ENCODE measurements at places on chromosomes 7 and 10. TPM values are rescaled to one million over a fixed set of nuclear protein-coding genes. Genes with fewer than 3 reads are reported as not detected.
A peak's percentile ranks its signal among the peaks of the same experiment; 100 is the strongest.

- H3K27ac ChIP-seq, result no peak overlapping the region
- H3K4me3 ChIP-seq, result no peak overlapping the region
- no peaks in the 10 kb centered on the region for H3K36me3 ChIP-seq
- H3K27me3 ChIP-seq, result peaks cover 38% of the 10 kb centered on the region
- no peaks in the 10 kb centered on the region for H3K4me1 ChIP-seq
These were observed 26.5 kb upstream of the BET1 start for GRCh38 chr7:94030634-94031033.

DNA sequence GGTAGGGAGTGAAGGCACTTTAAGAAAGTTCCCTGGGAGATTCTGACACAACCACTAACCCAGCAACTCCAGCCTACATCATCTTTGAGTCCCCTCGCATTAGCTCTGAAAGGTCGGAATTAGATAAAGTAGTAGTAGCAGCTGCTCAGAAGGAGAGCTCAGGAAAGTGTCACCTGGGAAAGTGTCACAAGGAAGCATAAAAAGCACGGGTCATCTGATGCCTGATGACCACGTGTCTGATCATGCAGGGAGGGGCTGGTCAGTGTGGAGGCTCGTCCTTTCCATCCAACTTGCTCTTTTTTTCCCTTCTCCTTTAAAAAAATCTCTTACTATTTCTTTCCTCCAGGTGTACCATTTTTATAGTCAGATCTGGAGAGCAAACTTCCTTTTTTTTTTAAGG, 47.1 kb upstream of the PDCD4 start:
- H3K27me3 ChIP-seq, result no peaks in the 10 kb centered on the region
- DNase-seq, result no peak
- no peaks in the 10 kb centered on the region for H3K4me1 ChIP-seq
- no peak overlapping the region for H3K4me3 ChIP-seq
- no peak overlapping the region for H3K27ac ChIP-seq

DNA sequence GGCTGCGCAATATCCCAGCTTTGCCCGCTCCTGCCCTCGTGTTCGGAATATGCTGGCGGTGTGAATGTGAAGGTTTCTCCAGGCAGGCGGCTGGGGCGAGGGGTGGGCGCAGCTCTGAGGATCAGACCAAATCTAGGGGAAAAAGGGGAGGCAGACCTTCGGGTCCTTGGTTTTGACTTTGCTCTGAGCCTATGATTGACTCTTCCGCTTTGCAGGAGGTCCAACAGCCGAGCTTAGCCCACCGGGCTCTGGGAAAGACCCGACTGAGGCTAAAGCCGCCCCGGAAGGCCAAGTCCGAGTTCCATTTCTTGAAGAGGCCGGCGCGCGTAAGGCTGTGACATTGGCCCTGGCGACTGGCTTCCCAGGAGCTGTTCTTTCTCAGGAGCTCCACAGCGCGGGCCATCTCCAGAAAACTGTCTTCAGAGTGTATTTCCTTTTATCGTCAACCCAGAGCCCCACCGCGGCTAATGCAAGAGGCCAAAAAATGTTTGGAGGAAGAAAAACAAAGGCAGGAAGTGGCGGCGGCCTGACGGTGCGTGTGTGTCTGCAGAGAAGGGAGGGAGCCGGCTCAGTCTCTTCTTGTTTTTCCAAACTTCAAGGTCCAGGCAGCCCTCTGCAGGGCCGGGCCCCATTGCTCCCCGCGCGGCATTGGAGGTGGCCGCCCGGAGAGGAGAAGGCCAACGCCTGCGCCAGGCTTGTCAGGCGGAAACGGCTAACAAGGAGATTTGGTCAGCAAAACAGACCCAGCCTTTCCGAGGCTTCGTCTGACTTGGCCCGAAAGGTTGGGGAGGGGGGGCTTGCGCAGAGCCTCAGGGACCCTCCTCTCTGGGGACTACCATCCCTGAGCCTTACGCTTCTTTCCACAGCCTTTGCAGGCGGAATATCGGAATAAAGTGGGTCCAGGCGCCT, 3.6 kb upstream of the HOXA11 start:
- H3K4me3 ChIP-seq, result no peak overlapping the region
- no peak overlapping the region for H3K27ac ChIP-seq
- H3K36me3 ChIP-seq, result no peaks in the 10 kb centered on the region
- H3K4me1 ChIP-seq, result peaks cover 4% of the 10 kb centered on the region
- DNase-seq, result no peak
- H3K27me3 ChIP-seq, result no peaks in the 10 kb centered on the region

- H3K27me3 ChIP-seq, result no peaks in the 10 kb centered on the region
- H3K4me3 ChIP-seq, result no peak overlapping the region
- peaks cover 40% of the 10 kb centered on the region for H3K36me3 ChIP-seq
- no peak overlapping the region for H3K27ac ChIP-seq
These were observed 26.9 kb downstream of the NUP205 start for GRCh38 chr7:135584362-135585353.

DNA sequence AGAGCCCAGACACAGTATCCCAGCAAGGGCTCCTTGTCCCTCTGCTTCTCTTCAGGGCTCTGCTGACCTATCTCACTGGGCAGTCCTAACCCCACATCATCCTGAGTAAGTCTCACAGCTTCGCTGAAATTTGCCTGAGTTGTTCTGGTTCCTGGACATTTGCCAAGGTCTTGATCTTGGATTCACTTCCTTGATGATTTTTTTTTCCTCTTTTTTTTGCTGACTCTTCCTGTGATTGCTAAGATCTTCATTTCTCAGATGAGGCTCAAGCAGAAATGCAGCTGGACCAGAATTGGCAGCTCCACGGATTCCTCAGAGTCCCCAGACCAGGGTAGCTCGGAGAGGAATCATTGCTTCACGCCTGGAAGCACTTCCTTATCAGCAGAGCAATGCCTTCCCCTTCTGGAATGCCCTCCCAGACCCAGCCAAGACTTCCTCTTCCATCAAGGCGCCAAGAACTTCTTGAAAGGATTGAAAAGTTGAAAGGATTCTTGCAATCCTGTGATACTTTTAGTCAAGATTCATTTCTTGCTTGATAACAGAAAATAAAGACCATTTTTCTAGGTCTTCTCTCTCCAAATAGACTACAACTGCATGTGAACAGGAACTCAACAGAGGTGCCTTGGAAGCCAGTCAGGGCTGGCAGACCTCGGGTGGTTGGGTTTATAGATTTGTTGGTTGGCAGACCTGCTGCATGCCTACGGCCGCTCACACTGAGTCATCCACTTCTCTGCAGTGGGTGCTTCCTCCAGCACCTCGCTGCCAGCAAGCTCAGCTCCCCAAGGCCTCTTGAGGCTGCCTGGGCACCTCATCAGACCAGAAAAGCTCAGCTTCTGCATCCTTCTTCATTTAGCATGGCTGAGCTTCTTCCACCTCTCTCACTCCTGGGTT, 8.8 kb upstream of the AFAP1L2 start:
- H3K27me3 ChIP-seq, result peaks cover 22% of the 10 kb centered on the region
- no peaks in the 10 kb centered on the region for H3K36me3 ChIP-seq
- peak overlapping the region; percentile 25 for H3K27ac ChIP-seq

DNA sequence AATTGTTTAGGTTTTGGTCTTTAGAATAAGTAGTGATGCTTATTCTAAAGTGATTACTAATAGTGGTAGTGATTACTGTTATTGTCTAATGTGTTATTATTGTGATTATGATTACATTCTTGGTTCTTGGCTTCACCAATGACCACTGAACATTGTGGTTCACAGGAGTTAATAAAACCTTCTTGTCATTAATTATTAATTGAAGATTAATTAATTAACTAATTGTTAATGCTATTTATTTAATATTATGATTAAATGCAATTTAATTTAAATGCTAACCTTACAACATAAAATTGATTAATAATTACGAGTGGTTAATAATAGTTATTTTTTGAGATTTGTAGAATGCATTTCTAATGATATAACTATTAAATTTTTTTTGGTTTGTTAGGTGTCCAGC, 747.7 kb upstream of the POM121L12 start:
- no peaks in the 10 kb centered on the region for H3K27me3 ChIP-seq
- no peak overlapping the region for H3K4me3 ChIP-seq
- DNase-seq, result no peak

DNA sequence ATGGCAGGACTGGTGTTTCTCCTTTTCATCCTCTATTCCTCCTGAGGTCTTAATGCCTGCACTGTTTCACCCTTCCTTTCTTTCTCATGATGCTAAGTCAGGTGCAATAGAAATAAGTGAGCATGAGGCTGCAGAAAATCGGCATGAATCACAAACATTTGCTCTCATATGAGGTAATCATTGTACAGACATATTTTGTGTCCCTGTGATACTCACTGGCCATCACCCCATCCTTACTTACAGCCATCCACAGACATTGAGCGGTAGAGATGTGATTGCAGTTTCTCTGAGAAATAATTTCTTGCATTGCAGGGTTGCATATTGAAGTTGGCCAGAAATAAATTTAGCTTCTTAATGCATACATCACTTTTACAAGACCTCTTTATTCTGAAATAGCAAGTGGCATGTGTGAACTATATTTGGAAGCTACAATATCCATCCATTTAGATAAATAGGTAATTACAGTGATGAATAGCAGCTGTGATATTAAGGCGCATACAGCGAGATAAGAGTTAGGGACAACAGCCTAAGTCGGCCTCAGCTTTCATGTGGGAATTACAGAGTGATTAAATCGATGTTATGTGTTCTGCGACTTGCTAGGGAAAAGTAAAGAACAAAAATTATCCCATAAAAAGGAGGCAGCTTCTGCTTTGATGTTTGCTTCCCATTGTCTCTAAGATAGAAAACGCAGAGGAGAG, 612.6 kb downstream of the SORCS3 start:
- no peak overlapping the region for H3K27ac ChIP-seq
- no peak for DNase-seq
- no peak overlapping the region for H3K4me3 ChIP-seq
- H3K36me3 ChIP-seq, result no peaks in the 10 kb centered on the region
- H3K27me3 ChIP-seq, result no peaks in the 10 kb centered on the region

- H3K36me3 ChIP-seq, result no peaks in the 10 kb centered on the region
- H3K4me3 ChIP-seq, result peak overlapping the region; percentile 60
- H3K4me1 ChIP-seq, result no peaks in the 10 kb centered on the region
- no peak overlapping the region for H3K27ac ChIP-seq
These were observed 1.2 kb upstream of the CPED1 start for GRCh38 chr7:120987280-120987679.

GRCh38 chr10:111085690-111086353, 9.0 kb downstream of the ADRA2A start:
- peaks cover 6% of the 10 kb centered on the region for H3K27me3 ChIP-seq
- DNase-seq, result no peak
- H3K27ac ChIP-seq, result no peak overlapping the region
- H3K4me3 ChIP-seq, result no peak overlapping the region
- H3K4me1 ChIP-seq, result no peaks in the 10 kb centered on the region

- H3K36me3 ChIP-seq, result no peaks in the 10 kb centered on the region
- no peaks in the 10 kb centered on the region for H3K27me3 ChIP-seq
- DNase-seq, result peak; percentile 52
- H3K4me1 ChIP-seq, result no peaks in the 10 kb centered on the region
These were observed 44.3 kb downstream of the MACC1 start for GRCh38 chr7:20172736-20173334.

DNA sequence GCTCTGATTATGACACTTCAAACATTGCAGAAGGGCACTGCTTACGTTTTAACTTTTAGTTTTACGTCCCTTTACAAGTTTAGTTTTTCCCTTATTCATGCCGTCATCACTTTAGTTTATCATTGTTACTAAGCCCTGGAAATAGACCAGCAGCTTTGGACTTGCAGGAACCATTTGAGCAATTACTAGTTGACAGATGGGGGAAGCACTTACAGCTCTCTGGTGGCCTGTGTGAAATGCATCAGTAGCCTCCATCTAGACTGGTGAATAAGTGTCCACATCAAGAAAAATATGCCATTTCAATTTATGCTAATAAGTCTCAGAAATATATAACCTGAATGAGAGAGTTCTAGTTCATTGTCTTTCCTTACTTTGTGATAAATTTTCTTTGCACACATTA, 194.9 kb upstream of the GRM3 start:
- DNase-seq, result no peak
- no peaks in the 10 kb centered on the region for H3K27me3 ChIP-seq
- no peak overlapping the region for H3K27ac ChIP-seq
- H3K4me3 ChIP-seq, result no peak overlapping the region
- no peaks in the 10 kb centered on the region for H3K4me1 ChIP-seq

DNA sequence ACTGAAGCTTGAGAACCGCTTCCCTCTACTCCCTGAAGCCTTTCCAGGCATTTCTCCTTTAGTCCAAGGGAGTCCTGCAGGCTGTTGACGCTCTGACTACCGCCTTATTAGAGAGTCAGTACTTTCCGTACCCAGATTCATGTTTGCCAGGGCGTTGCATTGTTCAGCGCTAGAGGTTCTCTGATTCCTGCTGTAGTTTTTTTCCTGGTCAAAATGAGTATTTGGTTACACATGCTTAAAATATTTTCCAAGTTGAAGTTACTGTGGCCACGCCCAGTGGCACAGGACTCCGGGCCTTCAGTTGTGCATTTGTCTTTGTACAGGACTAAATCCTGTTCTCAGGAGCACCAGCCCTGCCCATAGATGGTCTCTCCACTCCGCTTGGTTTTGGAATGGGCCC, 7.9 kb downstream of the MTURN start:
- no peaks in the 10 kb centered on the region for H3K27me3 ChIP-seq
- H3K27ac ChIP-seq, result peak overlapping the region; percentile 2
- DNase-seq, result peak; percentile 39

GRCh38 chr7:2175514-2175913, 57.2 kb downstream of the MAD1L1 start:
- no peak for DNase-seq
- H3K4me3 ChIP-seq, result no peak overlapping the region

DNA sequence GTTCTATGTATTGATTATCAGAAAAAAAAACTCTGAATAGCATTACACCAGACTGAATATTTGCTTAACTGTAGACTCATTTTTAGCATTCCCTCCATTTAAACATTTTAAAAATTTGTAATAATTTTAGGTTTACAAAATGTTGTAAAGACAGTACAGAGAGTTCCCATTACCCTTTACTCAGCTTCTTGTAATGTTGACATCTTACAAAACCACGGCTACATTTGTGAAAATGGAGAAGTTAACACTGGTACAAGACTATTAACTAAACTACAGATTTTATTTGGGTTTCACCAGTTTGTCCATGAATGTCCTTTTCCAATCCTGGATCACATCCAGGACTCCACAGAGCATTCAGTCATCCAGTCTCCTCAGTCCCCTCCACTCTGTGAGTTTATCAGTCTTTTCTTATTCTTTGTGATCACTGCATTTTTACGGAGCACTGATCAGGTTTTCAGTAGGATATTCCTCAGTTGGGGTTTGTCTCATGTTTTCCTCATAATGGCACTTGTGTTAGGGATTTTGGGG, 130.0 kb upstream of the EEPD1 start:
- H3K36me3 ChIP-seq, result no peaks in the 10 kb centered on the region
- H3K27me3 ChIP-seq, result no peaks in the 10 kb centered on the region
- no peaks in the 10 kb centered on the region for H3K4me1 ChIP-seq
- no peak overlapping the region for H3K27ac ChIP-seq

- H3K36me3 ChIP-seq, result no peaks in the 10 kb centered on the region
- H3K4me3 ChIP-seq, result no peak overlapping the region
- no peak for DNase-seq
- H3K27ac ChIP-seq, result no peak overlapping the region
These were observed 220.5 kb downstream of the CXCL12 start for GRCh38 chr10:44164251-44164956.

- no peak for DNase-seq
- no peaks in the 10 kb centered on the region for H3K4me1 ChIP-seq
- H3K4me3 ChIP-seq, result no peak overlapping the region
- no peak overlapping the region for H3K27ac ChIP-seq
These were observed 279.8 kb upstream of the ZNF32 start for GRCh38 chr10:43928425-43928968.

Gene NUTM2B
- 1.4 TPM for total RNA-seq

Gene OR6B1
- total RNA-seq, result not detected

Gene KLLN
- 1.4 TPM for total RNA-seq

Gene PGAM2
- 0.27 TPM for total RNA-seq

Gene RBM48
- 14.6 TPM for total RNA-seq

Gene ADARB2
- not detected for total RNA-seq

Gene TLX1
- total RNA-seq, result not detected

Gene GPRIN2
- total RNA-seq, result 1.7 TPM

Gene SLC39A12
- total RNA-seq, result not detected

Gene SFXN3
- 52.5 TPM for total RNA-seq

Gene LEP
- total RNA-seq, result not detected

Gene COL13A1
- 5.9 TPM for total RNA-seq

Gene HDAC9
- total RNA-seq, result 4.3 TPM
